ENCODE measurements at places on chromosomes 6 and 20.

GRCh38 chr6:24927985-24928745 is 7.6 kb downstream of the RIPOR2 start:
- DNase-seq, result no peak

DNA sequence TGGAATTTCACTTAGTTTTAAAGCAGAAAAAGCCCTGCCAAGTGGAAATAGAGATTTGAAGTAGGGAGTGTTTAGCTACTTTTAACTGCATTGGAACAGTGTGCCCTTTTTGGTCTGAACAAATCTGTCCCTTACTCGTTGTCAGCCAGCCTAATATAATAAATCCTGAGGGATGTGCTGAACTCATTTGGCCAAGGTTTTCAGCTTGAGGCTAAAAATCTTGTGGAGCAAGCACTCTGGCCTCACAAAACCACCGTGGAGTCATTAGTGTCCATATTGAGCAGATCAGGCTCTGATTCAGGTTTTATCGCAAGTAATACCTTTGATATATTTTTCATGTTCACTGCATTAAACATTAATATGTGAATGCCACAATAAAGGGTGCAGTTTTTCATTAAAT is 383.5 kb downstream of the FRK start:
- no peak for DNase-seq

DNA sequence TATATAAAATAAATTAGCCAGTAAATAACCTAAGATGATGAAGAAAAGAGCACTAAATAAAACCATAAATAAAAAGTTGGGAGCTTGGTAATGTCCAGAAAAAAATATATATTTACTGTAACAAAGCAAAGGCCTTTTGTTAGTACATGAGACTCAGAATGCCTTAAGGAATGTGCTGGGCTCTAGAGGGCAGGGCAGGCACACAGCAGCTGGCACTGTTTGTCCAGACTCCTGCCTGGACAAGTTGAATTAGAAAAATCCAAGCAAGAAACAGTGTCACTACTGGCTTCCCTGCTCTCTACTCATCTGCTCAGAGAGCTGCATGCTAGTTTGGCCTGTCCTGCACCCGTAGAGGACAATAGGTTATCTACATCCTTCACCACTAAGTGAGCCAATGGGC is 8.8 kb downstream of the DEFB129 start:
- no peak for DNase-seq

GRCh38 chr6:15268137-15268908 is 22.5 kb downstream of the JARID2 start:
- no peak for DNase-seq

- no peak for DNase-seq
Observed at GRCh38 chr20:51425347-51426106, 117.0 kb downstream of the NFATC2 start.

DNA sequence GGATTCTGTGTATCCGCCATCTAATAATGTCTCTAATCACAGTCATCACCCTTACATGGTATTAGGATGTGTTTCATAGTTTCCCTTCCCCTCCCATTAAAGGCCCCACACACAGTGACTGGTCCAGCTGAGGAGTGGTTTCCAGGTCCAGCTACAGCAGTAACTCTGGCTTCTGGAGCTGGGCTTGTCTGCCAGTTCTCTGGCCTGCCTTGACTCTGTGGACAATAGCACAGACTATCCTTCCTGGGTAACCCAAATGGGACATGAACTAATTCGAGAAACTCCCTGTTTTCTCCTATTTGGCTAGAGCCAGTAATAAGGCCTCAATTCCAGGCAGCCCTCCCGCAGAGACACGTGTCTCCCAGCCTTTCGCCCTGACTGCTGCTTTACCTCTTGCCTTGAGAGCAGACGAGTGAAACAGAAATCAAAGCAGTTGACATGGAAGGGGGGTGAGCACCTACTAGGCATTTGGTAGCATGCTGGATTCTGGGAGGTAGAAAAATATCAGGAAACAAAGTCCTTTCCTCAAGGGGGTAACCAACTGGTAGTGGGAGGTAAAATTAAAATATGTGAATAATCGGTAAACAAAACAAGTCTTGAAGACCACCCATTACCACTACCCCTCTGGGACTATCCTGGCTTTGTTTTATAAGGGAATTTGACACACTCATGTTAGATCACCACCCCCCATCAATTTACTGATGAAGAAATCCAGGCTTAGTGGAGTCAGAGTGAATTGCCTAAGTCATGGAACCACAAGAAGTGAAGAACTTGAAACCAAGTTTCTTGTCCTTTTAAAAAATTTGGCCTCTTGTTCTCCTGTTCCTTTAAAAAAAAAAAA is 1.2 kb downstream of the TRAF3IP2 start:
- DNase-seq, result no peak

DNA sequence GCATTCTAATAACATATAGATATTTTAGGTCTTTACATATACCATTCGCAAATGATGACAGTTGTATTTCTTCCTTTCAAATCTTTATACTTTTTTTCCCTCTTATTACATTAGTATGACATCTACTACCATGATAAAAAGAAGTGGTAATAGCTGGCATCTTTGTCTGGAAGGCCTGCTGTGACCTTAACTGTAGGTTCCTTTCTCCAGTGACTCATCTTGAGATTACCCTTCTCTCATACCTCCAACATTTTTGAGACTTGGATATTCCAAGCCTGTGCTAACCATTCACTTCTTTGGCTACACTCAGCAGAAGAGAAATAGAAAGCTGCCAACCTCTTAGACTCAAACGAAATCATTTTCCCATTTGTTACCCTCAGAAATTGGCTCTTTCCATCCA is 30.3 kb downstream of the ZKSCAN8 start:
- DNase-seq, result no peak

GRCh38 chr6:161079566-161080262 is 88.1 kb downstream of the MAP3K4 start:
- DNase-seq, result no peak

GRCh38 chr6:51568771-51569170 is 518.6 kb downstream of the PKHD1 start:
- DNase-seq, result no peak

DNA sequence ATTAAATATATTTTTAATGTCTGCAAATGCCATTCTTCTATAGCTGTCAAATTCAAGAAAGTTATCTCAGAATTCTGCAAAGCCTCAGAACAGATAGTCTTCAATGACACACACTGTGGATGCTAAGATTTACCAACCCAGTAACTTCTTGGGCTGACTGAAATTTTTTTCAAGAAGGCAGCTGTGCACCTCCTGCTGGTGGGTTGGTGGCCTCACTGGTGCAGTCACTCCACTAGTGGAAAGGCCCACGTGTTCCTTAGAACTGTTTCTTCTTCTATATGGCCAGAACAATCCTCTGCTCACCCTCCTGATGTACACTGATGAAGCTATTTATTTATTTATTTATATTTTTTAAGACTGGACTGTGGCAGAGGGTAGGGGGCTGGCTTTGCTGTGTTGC is 28.1 kb upstream of the MTCL3 start:
- no peak for DNase-seq

DNA sequence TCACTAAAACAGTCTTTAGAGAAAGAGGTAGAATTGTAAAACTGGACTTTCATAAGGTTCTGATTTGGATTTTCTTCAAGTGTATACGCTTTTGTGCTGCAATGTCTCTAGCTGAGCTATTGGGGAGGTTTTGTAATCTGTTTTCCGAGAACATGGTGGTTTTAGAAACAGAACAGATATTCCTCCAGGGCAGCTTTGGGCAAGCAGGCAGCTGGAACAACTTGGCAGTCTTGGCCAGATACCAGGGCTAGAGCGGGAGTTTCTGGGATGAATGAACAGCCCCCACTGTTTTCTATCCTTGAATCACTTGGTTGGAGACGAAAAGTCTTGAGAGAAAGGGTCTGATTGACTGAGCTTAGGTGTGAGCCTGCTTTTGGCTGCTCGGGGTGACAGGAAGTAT is 17.1 kb upstream of the ARMC2 start:
- no peak for DNase-seq

- DNase-seq, result no peak
Observed at GRCh38 chr20:36490191-36490590, 51.1 kb upstream of the MYL9 start.

DNA sequence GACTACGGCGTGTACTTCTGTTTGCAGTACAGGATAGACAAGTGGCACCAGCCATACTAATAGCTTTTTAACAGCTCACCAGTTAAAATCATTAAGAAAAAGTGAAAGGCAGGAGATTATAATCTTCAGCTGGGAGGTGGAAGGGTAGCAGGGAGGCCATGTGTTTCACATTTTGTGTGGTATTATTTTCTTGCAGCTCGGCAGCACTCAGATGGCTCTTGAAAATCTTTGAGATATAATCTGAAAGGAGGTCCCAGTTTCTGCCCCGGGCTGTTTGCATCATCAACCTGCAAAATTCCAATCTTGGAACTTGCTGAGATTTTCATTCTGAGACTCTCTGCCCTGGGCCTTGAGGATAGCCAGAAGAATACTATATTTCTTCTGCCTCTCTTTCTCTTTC is 87.5 kb upstream of the HDAC2 start:
- DNase-seq, result no peak

- DNase-seq, result peak; percentile 61
Observed at GRCh38 chr6:95431637-95432228, 145.6 kb upstream of the MANEA start.

DNA sequence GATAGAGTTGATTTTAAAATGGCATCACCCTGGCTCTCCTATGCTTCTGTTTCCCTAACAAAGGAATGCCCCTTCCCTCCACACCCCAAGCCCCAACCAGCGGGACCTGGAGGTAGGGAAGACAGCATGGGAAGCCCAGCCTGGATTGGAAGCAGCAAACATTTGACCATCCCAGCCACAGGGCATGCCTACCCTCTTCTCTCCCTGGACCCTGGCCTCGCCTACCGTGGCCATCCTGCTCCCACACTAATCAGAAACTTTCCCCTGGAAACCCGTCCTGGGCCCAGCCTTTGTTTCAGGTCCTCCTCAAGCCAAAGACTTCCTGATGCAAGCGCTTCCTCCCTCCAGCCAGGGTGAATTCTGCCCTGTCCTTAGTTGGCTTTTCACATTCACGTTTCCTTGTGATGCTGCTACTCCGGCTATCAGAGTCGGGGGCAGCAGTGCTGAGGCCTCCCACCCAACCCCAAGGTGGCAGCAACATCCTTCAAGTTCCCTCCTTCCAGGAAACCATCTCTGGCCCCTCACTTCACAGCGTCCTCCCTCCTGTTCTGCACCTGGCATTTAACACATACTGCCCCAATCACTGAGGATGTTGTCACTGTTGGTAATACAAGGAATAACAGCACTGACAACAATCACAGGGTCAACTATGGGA is 18.2 kb upstream of the ANGPT4 start:
- DNase-seq, result no peak

GRCh38 chr6:85561750-85562357 is 31.8 kb downstream of the SNX14 start:
- DNase-seq, result no peak

GRCh38 chr6:100257793-100258395 is 206.8 kb downstream of the SIM1 start:
- no peak for DNase-seq

- DNase-seq, result no peak
Observed at GRCh38 chr6:31559606-31559957, 12.2 kb downstream of the NFKBIL1 start.

DNA sequence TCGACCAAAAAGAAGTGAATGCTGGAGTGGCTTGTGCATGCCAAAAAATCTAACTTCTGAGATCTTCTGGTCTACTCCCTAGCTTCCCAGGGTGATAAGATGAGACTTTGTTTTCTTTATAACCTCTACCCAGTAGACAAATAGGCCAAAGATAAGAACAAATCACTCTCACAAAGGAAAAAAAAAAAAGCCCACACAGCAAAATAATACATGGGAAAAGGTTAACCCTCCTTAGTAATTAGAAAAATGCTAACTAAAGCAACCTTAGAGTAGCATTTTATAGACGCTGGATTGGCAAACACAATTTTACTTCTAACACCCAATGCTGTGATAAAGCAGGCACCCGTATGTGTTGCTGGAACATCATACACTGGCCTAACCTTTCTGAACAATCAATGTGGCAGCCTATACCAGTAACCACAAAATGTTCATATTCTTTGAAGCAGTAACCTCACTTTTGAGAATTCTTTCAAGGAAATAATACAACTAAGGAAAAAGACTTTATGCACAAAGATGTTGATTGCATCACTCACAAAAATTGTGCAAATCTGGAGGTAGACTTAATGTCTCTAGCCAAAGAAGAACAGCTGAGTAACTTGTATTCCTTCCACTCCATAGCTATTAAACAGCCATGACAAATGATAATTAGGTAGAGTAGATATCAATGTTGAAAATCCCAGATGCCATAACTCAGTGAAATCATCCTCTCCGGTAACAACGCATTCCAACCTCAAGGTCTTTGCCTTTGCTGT is 116.3 kb upstream of the QKI start:
- DNase-seq, result no peak

DNA sequence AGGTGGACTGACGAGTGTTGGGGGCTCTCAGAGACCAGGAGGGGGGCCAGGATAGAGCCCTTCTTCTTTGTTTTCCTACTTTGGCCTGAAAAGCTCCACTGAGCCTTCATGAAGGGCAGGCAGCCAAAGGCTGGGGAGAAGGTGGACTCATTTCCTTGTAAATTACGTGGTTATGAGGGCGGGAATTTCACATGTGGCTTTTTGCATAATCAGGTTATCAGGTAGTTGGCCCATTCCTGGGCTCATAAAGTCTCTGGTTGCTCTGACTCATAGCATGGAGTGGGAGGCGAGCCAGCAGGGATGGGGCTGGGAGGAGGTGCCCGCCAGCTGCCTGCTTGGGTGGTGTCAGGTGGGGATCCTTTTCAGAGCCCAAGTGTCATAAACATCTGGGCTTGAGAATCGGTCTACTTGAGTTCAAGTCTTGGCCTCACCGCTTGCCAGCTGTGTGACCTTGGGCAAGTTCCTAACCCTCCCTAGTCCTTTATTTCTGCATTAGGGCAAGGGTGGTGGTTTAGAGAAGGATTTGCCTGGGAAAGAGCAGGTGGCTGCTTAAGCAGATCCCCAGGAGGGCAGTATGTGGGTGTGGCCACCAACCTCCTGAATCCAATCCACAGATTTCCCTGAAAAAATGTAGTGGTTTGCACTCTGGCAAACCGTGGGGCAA is 26.5 kb upstream of the RNF24 start:
- DNase-seq, result no peak

- no peak for DNase-seq
Observed at GRCh38 chr6:129695373-129696027, 14.5 kb downstream of the ARHGAP18 start.

DNA sequence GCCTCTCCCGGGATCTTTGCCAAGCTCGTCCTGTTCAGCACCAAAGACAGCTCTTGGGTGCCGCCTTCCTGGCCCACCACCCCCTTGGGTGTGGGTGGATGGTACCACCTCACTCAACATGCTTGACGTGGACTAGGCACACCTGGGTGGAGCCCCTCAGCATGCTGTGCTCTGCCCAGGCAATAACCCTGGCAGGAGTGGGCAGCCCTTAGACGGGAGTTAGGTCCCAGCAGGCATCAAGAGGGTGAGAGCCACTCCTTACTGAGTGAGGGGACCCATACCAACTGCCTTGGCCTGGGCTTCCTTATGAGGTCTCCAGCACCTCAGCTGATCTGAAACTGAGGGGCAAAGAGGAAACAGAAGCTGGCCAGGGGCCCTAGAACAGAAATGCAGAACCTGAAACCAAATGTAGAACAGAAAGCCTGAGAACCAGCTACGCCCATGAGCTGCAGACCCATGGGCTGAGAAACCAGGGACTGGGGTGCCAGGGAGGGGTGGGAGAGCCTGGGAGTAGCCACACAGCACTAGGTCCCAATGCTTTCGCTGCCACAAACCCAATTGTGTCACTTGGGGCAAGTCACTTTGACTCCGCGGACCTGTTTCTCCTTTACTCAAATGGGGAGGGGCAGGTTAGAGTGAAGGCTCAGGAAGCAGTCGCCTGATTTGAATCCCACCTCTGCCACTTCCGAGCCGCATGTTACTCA is 2.0 kb downstream of the FGD2 start:
- no peak for DNase-seq

GRCh38 chr20:63900413-63900812 is 5.5 kb downstream of the DNAJC5 start:
- DNase-seq, result no peak

- no peak for DNase-seq
Observed at GRCh38 chr6:136510782-136511181, 39.4 kb downstream of the MAP7 start.
